ENCODE measurements at places on chromosomes 7 and 10.

DNA sequence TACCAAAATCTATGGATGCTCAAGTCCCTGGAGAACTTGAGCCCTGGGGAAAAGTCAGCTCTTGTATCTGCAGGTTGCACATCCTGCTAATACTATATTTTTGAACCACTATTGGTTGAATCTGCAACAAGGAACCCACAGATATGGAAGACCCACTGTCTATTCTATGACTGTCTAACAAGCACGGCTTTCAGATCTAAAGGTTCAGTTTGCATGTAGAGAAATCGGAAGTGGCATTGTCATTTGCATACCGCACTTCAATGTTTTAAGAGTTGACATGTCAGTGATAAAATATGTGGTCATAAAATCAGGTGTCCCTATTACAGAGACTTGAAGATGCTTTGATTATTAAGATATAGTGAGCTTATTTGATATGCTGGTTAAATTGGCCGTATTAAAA, 95.6 kb downstream of the MALRD1 start:
- no peak for DNase-seq

DNA sequence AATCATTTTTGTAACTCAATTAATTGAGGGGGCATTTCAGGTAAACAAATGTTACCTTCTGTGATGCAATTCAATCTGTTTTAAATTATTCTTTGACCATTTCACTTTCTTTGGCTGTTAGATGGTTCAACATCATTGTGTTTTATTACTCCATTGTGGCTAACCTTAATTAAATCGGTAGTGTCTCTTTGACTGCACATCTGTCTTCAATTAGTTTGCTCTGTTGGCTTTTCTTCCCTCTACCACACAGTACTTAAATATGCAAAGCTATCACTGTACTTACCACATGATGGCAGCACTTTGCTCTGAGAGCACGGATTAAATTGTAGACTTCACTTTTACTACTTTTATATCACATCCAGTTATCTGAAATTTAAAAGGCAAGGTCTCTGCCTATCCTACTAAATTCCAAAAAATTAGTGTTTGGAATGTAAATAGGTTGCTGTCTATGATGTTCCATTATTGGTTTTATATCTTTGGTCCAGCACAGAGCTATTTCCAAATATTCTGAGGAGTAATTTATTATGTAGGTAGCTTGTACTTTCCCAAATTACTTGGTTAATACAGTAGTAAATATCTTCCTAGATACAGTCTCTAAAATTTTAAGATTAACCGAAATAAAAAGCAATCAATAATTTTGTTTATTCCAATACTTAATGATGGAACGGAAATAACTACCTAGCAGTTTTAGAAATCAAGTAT, 352.0 kb downstream of the PCLO start:
- DNase-seq: no peak

GRCh38 chr10:131062621-131063260, 248.8 kb downstream of the TCERG1L start:
- DNase-seq: no peak

DNA sequence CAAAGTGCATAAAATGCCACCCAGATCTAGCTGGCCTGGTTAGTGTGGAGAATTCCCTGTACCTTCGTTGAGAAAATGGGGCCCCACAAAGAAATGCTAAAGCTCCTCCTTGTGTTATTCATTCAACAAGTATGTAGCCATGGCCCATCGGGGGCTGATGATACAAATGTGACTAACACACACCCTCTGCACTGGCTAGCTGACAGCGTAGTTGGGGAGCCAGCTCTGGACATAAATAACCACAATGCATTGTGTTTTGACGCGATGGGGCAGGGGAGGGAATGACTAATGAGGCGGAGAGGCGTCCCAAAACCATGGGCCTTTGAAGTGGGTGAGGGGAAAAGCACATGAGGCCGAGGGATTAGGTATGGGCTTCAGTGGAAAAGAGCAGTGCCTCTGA, 28.2 kb upstream of the ASL start:
- no peak for DNase-seq

GRCh38 chr10:27621461-27621860, 117.4 kb downstream of the RAB18 start:
- no peak for DNase-seq

DNA sequence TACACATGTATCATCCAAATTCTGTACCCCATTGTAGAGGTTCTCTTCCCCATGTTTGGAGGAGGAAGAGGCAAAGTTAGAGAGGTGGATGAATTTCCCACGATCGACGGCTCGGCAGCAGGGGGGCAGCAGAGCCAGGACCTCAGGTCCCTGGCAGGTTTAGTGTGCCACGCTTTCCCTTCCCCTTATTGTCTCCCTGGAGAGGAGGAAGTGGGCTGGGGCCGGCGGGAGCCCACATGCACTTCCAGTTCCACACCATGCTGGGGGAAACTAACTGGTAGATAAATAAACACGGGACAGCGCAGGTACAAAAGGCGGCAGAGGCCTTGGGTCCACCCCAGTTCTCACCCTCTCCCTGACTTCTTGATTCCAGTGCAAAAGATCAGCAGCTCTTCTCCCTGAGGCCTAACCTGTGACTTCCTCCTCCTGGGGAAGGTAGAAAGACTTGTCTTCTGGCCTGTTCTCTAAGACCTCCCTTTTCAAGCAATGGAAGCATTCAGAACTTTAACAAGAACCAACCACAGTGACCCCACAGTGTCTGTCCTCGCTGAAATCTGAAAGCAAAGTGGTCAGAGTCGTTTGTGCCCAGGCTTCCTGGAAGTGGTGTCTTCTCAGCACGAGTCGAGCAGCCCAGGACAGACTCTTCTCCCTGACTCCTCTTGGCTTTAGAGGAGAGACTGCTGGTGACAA, 30.5 kb upstream of the SRGN start:
- DNase-seq: no peak
